ENCODE measurements at places on chromosomes 12 and 14. TPM values are rescaled to one million over a fixed set of nuclear protein-coding genes. Genes with fewer than 3 reads are reported as not detected.

- DNase-seq, result peak; percentile 85
These were observed 5.9 kb downstream of the GPR84 start for GRCh38 chr12:54358191-54358944.

DNA sequence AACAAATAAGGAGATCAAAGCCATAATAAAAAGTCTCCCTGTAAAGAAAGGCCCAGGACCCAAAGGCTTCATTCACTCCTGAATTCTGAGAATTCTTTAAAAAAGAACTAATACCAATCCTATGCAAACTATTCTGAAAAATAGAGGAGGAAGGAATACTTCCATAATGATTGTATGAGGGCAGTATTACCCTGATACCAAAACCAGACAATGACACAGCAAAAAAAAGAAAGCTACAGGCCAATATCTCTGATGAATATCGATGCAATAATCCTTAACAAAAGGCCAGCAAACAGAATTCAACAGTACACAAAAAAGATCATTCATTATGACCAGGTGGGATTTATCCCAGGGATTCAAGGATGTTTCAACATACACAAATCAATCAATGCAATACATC lies 457.8 kb upstream of the FBXO33 start:
- DNase-seq, result no peak

DNA sequence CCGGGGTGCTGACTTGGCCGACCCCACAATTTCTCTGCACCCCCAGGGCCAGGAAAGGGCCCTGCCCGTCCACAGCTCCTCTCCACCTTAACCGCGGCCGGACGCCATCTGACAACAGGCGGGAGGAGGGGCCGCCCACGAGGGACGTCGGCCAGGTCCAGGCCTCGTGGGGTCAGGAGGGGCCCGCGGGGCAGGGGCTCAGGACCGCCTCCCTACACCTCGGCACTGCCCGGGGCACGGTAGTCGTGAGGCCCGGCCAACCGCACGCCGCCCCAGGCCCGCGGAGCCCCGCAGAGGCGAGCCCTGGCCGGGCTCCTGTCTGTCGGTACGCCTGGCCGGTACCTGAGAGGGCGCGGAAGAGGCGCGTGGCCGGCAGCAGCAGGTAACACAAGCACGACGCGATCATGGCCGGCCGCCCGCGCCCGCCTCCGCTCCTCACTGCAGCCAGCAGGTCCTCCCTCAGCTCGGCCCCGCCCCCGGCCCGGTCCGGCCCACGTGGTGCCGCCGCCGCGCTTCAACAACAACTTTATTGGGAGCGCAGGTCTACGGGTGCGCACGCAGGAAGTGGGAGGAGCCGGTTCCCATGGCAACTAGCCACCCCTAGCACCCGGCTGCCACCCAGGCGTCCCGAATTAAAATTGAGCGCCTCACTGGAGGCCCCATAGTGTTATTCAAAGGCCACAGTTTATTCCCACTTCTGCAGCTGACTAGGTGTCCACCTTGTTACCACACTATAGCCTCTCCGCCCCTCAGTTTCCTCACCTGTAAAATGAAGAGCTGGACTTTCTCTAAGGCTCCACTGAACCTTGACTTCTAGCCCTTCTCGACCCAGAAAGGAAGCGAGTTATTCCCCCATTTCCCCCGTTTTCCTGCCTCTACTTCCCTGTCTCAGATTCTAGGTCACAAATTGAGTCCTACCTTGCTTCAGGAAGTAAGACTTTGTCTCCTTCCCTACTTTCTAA lies at the start of gene ANGEL1:
ANGEL1 (minus strand) TSS at position 461 of the 962 bp plus-strand sequence; CDS start at position 406, 55 bp downstream.
- peak; percentile 98 for DNase-seq

GRCh38 chr14:34246206-34246605 lies 215.8 kb downstream of the SPTSSA start:
- DNase-seq, result no peak

Gene NKX2-8
- total RNA-seq, result not detected

Gene MSI1
- total RNA-seq, result under 0.01 TPM
